Body of pancreas (tissue), 4 donors: ENCODE measurements at places on chromosomes 16 and 17.
A peak's percentile ranks its signal among the peaks of the same experiment; 100 is the strongest.

- no peak for DNase-seq
Observed at GRCh38 chr17:55347341-55347740, 74.3 kb downstream of the MMD start.

DNA sequence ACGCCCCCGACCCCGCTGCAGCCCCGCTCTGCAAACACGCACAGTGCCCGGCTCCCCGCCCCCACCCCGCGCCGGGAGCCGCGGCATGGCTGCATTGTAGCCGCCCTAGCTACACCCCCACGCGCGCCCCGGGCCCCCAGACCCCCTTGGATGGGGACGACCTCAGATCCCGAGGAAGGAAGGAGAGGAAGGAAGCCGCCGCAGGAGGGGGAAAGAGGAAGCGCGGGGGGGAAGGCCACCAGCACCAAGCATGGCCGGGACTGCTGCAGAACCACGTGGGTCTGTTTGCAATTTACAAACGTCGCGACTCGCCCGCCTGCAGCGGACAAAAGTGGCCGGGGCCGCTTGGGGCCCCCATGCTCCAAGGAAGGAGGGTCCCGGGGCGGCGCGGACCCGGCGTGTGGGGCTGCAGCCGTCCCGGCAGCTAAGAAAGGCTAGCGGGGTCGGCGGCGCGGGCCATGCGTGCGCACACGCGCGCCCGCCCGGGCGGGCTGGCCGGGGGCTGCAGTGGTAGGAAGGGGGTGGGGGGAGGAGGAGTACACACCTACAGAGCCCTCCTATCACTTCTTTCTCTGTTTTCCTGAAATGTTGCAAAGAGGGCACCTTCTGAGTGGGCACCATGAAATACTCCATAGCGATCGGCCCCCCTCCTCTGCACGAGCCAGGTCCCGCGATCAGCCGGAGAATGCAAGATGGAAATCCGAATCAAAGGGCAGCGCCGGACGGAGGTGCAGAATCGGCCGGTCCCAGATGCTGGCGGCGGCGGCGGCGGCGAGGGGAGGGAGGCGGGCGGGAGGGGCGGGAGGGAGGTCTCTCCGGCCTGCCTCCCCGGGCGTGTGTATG, 488 bp downstream of the TFAP4 start:
- DNase-seq: peak; percentile 51

GRCh38 chr16:56192635-56192945, 1.3 kb downstream of the GNAO1 start:
- no peak for DNase-seq

GRCh38 chr17:16037636-16038035, 38.0 kb downstream of the TTC19 start:
- DNase-seq: no peak
